Activated CD4-positive, alpha-beta T cell treated with anti-CD3 and anti-CD28 coated beads, Interleukin-2, amount 50 U/mL, for 16 hours (primary cell): ENCODE measurements at places on chromosomes 6 and 20.

DNA sequence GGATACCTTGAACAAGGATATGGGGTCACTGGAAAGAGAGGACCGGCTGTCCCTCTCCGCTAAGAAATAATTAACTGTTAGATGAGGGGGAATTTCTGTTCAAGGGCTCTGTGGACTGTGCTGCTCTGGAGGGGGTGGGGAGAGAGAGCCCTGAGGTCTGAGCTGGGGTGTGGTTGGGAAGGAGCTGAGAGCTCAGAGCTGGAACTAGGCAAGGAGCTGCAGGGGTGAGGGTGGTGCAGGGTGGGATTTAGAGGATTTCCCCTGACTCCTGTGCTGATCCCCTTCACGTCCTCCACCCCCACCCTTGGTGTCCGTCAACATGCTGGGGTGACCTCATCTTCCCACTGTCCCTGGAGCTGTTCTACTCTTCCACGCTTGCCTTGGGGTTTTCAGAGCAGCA is 52.5 kb downstream of the HLA-A start:
- DNase-seq, result no peak

- no peak for DNase-seq
Measured at GRCh38 chr20:17943343-17943742, 25.3 kb downstream of the SNX5 start.

- DNase-seq, result no peak
Measured at GRCh38 chr6:157741321-157741947, 81.6 kb upstream of the SNX9 start.

- no peak for DNase-seq
Measured at GRCh38 chr20:61797200-61797599, 268.5 kb downstream of the TAF4 start.

GRCh38 chr20:2101057-2101864 is at the start of gene STK35:
Gene STK35, plus strand, starts transcription at chr20:2101827. Its CDS starts 55 bp downstream, at chr20:2101882.
- peak; percentile 79 for DNase-seq

DNA sequence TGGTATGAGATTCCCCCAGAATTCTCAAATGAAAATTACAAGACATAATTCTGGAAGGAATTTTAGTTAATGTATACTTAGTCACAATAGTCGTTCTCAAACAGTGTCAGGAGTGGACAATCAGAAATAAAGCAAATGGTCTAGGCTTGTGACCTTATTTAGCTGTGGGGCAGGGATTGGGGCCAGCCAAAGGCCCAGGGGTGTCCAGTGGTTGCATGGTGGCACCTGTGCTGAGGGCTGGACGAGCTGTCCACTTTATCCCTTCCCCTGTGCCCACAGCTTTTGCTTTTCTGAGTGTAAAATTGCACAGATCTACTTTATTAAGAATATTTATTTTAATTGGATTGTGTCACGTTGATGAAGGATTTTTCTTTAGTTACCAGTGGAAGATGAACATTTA is 195.0 kb downstream of the ARID1B start:
- no peak for DNase-seq

GRCh38 chr6:16832721-16833120 is 71.5 kb upstream of the ATXN1 start:
- no peak for DNase-seq

GRCh38 chr6:35931120-35931561 is 10.2 kb upstream of the SRPK1 start:
- DNase-seq, result no peak

DNA sequence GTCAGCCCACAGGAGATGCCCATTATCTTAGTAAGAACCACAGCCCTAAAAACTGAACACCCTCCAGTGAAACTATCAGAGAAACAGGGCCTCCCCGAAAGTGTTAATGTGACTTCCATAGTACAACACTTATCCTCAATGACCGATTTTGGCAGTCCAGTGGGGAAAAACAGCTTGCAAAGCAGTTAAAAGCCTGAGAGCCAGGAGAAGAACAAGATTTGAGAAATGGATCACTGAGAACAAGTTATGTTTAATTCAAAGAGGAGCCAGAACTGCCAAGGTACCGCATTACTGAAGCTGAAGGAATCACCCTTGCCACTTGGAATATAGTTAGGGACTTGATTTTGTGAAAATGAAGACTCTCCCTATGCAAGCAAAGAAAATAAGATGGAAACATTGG is 236.9 kb downstream of the QKI start:
- DNase-seq, result no peak

GRCh38 chr6:21111093-21111725 is 482.3 kb upstream of the SOX4 start:
- DNase-seq, result no peak

DNA sequence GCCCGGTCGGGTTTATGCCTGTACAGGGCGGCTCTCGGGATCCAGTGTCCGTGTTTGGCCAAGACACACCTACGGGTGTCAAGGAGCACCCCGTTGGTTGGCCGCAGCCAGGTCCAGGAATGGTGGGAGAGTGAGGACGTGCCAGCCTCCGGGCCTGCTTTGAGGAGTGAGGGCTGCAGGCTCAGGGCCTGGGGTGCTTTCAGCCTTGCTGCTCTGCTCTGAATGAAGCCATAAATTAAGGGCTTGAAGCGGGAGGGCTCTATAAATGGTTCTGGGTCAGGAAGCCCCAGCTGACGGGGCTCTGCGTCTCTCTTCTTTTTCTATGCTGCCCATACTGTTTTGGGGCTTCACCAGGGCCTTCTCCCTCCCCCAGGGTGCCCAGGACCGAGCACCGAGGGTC is 15.1 kb downstream of the GATA5 start:
- DNase-seq, result no peak

DNA sequence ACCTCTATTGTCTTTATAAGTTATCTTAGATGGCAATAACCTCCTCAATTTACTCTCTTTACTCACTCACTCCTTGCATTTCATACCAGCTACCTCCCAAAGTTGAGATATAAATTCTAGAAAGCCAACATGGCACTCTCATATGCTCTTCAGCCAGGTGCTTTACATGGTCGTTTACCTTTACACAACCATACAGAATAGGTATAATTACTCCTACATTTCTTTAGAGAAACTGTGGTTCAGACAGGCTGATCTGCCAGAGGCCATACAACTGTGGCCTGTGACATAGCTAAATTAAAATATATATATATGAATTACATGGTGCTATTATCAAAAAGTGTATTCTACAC is 45.7 kb downstream of the HBS1L start:
- DNase-seq, result no peak

- DNase-seq, result no peak
Measured at GRCh38 chr6:8080362-8081151, 16.4 kb upstream of the BLOC1S5 start.

GRCh38 chr20:49724408-49725223 is 10.9 kb upstream of the B4GALT5 start:
- DNase-seq, result no peak

DNA sequence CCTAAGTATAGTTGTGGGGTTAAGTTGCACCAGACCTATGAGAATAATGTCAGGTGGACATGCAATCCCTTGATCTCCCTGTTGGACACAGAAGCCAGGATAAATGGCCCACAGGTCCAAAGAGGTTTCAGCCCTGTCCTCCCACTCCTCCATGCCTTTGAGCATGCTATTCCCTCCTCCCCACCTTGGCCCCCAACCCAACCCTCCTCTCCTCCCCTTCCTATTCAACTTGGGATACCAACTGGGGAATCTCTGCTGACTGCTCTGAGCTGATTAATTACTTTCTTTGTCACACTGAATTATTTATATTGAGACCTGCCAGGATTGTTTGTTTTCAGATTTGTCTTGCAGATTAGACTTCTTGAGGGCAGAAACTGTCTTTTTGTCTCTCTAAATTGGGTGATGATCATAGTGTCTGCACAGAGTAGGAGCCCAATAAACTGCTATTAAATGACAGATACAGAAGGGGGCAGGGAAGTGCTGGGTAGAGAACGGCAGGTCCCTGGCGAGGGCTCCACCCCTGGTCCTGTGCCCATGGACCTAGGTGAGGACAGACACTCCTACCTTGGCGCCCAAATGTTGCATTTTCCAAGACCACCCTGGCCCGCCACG is 120.9 kb downstream of the UNC5CL start:
- no peak for DNase-seq

DNA sequence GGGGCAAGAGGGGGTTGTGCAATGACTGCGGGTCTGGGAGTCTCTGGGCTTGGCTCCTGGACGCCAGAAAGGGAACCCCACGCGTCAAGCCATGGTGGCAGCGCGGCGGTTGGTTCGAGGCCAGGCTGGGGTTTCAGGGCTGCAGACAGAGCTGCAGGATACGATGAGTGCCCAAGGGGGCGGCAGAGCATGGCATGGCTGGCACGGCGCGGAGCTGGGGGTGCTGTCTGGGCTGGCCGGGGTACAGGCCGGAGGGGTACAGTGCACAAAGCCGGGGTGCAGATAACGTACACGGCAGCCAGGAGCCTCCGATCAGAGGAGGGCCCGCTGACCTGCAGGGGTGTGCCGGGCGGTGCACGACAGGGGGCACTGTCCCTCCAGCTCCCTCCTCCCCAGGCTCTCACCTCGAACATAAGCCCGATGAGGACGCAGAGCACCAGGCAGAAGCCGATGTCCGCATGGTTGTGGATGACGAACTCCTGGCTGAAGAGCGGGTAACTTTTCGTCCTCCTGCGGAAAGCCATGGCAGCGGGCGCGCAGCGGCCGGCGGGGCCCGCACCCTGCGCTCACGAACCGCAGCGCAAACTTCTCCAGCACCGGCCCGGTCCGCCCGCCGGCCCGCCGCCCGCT is 353 bp downstream of the TRAM2 start:
- DNase-seq, result peak; percentile 70

DNA sequence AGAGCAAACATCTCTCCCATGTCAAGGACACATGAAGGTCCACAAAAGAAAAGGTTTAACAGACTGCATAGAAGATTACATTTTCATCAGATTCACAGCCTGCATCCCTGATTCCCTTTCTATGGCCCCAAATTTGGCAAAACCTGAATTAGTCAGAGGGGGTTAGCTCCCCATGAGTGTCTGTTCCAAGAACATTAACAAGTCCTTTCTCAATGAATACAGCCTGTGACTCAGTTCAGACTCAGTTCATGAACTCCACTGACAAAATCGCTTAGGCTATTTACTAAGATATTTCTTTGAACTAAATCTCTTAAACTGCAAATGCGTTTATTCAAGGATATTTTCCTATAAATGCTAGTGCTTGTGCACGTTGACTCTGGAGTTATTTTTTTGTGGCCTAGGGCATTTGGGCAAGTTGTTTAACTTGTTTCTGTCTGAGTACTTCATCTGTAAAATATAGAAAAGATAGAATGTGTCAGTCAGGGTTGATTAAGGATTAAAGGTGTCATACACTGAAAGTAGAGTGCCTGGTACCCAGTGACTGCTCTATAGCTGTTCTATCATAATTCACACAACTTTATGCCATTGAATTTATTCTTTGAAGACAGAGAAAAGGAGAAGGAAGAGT is 422.6 kb downstream of the HTR1B start:
- no peak for DNase-seq

- no peak for DNase-seq
Measured at GRCh38 chr6:166029506-166029905, 138.1 kb downstream of the TBXT start.

- DNase-seq, result no peak
Measured at GRCh38 chr20:17399303-17399985, 131.7 kb downstream of the BFSP1 start.

DNA sequence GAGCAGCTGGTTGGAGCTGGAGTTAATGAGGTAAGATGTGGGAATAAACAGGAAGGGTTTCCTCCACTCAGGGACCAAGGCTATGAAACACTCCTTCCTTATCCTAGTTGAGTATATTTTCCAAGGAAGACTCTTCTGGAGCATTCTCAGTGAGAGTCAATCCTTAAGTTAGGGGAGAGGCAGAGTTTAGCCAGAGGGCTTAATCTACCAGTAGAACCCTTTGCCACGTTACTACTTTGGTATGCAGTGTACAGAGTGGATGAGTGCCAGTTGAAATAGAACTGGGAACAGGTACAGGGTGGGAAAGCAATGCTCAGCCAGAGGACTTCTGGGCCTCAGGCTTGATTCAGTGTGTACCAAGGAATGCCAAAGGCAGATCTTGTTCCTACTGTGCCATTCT is 114.3 kb downstream of the UBE3D start:
- no peak for DNase-seq

- DNase-seq, result no peak
Measured at GRCh38 chr20:15031546-15032351, 694.3 kb upstream of the FLRT3 start.

DNA sequence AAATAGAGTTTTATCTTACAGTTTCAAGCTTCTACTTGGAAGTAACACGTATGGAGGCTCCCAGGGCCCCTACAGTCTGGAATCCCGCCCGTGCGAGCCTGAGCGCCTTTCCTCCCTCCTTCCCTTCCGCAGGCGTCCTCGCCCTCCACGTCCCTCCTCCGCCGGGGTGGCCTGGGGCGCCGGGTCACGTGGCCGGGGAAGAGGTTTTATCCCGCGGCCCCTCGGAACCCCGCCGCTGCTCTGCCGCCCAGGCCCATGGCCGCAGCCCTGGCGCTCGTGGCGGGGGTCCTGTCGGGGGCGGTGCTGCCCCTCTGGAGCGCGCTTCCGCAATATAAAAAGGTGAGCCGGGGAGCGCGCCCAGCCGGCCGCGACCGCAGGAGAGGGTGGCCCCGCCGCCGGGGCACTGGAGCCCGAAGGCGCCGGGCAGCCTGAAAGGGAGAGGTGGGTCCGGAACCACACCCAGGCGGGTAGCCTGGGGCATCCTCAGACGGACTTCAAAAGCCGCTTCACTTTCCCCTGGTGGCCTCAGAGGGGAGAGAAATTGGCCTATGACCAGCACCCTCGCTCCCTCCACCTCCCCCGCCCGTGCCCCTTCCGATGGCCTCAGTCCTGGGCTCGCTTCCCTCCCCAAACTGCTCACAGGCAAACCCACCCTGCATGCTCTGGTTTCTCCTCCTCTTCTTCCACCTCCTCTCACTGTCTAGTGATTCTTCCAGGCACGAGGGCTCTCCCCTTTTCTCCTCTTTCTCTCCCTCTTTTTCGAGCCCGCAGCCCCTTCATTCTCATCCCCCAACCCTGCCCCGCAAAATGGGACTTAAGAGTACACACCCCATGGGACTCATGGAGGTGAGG is at the start of gene CLPSL2:
CLPSL2 (plus strand) TSS at position 235 of the 852 bp plus-strand sequence; CDS start at position 256, 21 bp downstream.
- no peak for DNase-seq

- peak; percentile 94 for DNase-seq
Measured at GRCh38 chr6:118709859-118710350, 58.5 kb upstream of the CEP85L start.

DNA sequence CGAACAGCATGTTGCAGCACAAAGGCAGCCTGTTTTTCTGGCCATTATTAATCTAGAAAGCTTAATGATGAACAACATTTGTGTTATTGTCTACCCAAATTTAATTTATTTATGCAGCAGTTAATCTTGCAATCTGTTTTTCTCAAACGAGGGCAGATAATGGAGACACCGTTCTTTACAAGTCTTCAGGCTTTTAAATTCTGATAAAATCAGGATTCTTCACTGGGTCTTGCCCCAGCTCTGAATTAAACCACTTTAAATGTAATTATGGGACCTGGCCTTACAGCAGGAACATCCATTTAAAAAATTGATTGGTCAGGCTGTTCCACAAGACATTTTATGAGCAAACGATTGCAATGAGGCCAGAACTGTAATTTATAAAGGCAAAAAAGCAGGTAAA is 26.5 kb upstream of the INSM1 start:
- DNase-seq, result no peak

- DNase-seq, result no peak
Measured at GRCh38 chr6:27238010-27238983, 9.2 kb upstream of the PRSS16 start.

DNA sequence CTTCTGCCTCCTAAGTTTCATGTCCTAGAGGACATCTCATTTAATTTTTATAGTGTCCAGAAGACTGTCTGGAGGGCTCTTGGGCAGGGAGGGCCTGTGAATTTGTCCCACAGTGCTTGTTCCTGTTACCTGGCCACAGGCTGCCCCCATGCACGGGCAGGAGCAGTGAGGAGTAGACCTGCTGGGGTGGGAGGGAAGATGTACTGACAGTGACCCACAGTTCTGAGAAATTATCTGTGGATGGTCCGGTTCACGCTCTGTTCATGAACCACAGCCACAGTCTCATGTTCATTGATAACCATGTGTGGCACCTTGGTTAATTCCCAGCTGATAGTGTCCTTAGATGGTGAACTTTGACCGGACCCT is 18.8 kb upstream of the ZNF831 start:
- DNase-seq, result no peak
